ENCODE measurements at places on chromosomes 1 and 21.

- no peak for DNase-seq
Observed at GRCh38 chr1:25651036-25651640, 34.5 kb downstream of the MAN1C1 start.

DNA sequence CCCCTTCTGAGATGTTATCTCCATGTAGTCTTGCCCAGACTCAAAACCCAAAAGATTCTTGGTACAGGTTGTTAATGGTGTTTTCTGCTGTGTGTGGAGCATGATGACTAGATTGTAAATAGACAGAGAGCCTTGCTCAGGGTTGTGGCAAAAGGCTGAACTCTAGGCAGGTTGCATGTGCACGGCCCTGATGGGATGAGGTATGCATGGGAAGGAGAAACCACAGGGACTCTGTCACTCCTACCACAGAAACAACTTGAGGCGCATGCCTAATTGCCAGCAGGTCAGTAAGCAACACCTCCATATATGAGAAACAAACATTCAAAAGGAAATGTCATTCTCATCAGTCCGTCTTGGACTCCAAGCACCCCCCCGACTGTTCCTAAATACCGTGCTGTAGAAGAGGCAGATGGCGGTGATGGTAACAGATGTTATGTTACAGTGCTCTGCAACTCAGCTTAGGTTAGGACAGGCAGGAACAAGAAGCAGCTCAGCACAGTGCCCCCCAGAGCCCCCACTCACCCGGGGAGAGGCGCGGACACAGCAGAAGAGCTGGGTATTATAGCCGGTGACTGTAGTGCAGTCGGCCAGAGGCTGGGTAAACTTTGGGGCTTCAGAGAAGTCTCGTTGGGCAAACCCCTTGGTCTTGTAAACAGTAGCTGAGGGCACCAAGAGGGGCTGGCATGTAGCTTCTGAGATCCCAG lies 10.9 kb downstream of the MYBPHL start:
- no peak for DNase-seq

DNA sequence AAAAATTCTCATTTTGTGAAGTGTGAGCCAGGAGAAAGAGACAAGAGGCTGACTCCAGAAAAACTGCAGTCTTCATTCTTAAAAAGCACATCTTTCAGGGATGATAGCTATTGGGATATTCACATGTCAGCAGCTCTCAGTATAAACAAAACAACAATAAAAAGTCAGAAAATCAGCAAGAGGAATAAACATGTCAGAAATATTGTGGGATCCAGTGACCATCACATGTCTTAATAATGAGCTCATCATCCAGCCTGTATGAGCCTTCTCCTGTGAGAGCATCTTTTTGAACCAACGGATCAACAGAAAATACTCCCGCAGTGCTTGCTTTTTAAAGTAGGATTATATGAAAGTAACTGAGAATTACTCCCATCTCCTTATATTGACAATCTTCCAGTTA lies 241.6 kb downstream of the SMYD3 start:
- no peak for DNase-seq

GRCh38 chr1:245880754-245881403 lies 626.2 kb downstream of the SMYD3 start:
- DNase-seq: no peak

- DNase-seq: no peak
Observed at GRCh38 chr1:10386761-10387676, 11.8 kb upstream of the PGD start.

Measured in hematopoietic multipotent progenitor cell treated with erythropoietin and hydrocortisone succinate and interleukin-3 and kit ligand, for 4 days (in vitro differentiated cells).